Suprapubic skin (tissue), 4 donors: ENCODE measurements at places on chromosomes 2 and 18.

DNA sequence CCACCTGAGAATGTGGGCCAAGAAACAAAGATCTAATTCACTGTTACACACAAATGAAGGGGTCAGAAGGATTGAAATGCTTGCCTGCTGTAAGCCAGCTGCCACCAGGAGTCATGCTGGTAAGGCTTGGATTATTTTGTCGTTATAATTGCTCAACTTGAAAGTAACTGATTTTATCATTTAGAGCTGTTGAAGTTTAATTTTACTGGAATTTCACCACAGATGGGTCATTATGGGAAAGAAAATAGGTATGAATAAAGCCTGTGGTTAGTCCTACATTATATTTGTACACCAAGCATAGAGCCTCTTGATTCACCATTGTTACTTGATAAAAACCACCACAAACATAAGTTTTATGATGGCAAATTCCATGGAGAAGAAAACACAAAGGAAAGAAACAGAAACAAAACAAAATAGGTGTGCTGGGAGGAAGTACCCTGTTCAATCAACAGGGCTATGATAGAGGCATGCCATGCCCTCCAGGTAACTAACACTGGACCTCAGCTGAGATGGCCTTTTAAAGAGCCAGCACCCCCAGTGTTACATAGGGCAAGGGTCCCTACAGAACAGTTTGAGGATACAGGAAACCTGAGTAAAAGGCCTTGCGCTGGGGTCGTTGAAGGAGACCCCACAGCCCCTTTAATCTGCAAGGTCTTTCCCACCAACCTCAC, 3.0 kb downstream of the CLEC4F start:
- DNase-seq, result no peak

DNA sequence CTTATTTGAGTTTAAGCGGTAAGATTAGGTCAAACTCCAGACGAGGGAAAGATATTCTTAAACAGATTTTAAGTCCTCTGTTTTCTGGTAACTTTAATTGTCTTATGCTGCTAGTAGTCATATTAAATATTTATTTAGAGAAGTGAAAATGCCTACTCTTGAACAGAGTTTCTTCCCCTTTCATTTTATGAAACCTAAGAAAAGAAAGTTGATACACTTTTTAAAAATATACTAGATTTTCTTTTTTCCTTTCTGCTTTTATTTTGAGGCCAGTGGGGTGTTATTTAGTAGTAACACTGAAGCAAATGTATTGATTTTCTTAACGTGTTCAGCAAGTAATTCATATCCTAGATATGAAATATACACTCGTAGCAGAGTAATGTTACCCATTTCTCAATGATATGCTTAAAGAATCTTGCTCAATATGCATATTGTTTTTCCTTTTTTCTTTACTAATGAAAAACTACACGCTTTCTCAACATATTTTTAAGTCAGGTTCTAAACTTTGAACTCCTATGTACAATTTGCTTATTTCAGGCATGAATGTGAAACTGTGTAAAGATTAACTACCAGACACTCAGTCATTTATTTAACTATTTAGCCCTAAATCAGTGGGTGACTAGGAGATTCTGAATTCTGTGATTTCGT, 691 bp downstream of the KYNU start:
- no peak for DNase-seq

DNA sequence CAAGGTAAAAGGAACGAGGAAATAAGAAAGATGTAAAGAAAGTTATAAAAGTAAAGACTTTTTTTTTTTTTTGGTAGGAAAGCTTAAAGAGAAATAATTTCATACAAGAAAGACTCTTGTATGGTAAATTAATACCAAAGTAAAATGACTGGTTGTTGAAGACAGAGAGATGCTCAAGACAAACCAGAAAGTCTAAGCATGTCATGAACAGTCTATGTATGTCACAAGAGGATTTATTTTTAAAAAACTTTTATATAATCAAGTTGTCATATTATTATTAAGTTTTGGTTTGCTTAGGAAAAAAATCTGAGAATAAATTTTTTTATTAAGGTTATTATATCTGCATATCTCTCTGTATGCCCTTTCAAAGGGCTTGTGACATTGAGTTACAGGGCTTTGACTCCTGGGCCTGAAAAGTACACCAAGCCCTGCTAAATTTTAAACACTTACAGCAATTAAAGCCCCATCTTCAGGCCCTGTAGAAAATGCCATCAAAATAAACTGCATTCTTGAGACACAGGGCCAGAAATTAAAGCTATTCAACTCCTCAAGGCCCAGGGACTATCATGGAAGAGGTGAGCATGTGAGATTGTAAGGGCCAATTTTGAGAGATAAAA, 10.9 kb upstream of the SGPP2 start:
- no peak for DNase-seq

DNA sequence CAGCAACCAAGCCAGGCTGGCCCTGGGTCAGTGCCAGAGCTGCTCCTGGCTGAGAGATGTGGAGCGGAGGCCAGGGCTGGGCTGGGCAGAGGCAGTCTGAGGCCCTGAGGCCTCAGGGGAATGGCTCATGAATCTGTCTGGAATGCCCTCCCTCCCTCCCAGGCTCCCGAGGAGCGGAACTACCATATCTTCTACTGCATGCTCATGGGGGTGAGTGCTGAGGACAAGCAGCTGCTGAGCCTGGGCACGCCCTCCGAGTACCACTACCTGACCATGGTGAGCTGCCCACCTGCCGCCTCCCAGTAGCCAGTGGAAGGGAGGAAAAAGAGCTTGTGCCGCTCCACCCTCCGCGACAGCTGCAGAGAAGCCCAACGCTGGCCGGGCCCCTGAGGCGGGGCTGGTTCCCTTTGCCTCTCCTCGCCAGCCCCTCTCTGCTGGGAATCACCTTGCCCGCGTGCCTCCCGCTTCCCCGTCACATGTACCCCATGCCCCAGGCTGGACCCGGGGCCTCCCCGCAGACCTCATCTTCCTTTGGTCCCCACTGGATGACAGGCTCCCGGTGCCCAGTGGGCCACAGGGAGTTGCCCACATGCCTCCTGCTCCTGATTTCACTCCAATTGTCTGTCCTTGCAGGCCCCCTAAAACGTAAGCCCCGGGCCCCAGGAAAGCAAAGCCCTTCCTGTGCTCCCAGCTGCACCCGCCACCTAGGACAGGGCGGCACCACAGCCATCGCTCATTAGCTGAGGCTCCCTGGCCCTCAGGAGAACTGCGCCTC, 41.1 kb downstream of the MYO7B start:
- DNase-seq, result peak; percentile 82
